ENCODE measurements at places on chromosomes 12 and 14.

DNA sequence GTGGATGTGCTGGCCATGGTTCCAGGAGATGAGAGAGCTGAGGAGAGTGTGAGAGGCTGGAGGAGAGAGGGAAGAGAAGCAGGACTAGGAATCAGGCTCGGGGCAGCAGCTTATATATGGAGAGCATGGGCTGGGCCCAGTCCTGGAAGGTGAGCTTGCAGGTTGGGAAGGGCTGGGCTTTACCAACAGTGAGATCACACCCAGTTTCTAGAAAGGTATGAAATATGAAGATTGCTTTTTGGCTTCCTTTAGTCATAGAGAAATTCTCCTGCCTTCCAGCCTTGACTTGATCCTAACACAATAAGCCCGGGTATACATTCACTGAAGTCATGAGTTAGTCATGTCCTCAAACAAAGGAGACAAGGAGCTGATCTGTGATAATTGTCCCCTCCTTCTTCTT, at the start of gene KRT6A:
KRT6A (minus strand) TSS at position 86 of the 400 bp plus-strand sequence; CDS start at position 17, 69 bp downstream.
- DNase-seq, result no peak

- DNase-seq, result no peak
Measured at GRCh38 chr14:89721956-89722355, 232.6 kb downstream of the EFCAB11 start.

DNA sequence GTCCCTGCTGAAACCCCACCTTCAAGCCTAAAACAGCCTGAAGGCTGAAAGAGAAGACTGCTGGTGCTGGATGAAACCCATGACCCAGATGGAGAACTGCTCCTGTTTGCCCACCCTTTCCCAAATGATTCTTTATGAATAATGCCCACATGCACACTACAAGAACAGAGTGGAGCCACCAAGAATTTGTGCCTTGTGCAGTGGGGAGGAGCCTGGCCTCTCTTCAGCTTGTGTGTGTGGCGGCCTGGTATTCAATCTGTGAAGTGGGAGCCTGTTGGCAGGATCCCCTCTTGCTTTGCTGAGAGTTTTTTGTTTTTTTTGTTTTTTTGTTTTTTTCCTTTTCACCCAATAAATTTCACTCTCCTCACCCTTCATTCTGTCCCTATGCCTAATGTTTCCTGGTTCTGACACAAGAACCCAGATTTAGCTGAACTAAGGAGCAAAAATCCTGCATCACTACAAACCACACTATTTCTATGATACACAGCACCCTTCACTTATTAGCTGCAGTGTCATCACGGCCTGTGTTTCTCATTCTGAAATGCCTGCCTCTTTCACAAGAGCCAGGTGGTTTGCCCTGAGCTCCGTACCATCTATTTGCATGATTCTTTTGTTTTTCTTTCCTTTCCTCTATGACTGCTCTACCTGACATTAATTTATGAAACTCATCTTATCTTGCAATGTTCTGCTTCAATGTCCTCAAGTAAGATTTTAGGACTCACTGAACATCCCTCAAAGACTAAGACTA, 585.5 kb upstream of the ATXN7L3B start:
- DNase-seq, result no peak

- no peak for DNase-seq
Measured at GRCh38 chr14:20295067-20295466, 10.7 kb downstream of the TTC5 start.

GRCh38 chr14:22434030-22434429, 155.0 kb downstream of the DAD1 start:
- DNase-seq, result no peak

GRCh38 chr12:54053751-54054741, at the start of gene HOXC4:
HOXC4 (plus strand) TSS chr12:54053835; CDS start chr12:54053923, 88 bp downstream.
- DNase-seq, result no peak

- DNase-seq, result no peak
Measured at GRCh38 chr12:94717108-94717507, 66.8 kb upstream of the TMCC3 start.

DNA sequence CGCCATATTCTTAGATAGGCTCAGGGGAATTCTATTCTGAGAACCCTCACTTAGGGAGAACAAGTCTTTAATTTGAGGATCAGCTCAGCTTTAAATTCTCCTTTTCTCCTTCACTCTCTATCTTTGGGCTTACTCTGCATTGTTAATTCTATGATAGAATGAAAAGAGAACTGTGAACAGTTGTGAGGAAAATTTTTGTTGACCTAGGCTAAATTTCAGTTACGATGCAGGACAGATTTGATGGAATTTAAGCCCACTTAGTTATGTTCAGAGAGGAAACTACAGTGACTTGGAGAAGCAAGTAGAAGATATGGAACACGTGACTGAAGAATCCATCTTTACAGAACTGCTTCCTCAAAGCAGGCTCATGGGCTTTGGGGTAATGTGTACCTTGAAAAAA, 82.7 kb downstream of the TBC1D30 start:
- DNase-seq, result no peak

DNA sequence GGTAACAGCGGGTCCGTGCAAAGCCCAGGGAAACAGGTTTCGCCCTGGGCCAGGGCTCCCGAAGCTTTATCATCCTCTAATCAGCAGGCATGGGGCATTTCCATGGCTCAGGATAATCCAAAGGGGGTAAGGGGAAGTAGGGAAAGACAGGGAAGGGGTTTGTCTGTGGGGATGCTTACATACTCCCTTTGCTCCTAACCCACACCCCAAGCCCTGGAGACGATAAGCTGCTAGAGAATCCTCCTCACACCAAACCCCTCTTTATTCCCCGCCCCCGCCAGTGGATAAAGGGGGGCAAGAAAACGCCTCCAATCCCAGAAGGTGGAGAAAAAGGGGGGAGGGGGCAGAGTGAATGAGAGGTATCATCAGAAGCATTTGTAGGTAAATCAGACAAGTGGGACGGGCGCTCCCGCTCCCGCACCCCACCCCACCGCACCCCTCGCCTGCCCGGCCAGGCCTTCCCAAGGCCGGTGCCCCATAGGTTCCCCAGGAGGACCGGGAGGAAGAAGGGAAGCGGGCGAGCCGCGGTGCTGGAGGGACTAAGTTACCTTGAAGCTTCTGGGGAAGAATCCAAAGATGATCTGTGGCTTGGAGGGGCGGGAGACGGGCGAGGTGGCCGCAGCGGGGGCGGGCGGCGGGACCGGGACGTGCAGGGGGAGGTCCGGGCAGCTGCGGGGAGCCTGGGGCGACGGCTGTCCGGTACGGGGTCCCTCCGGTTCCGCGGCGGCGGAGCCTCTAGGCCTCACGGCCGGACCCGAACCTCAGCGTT, 762 bp downstream of the PPP2R5E start:
- DNase-seq, result no peak

GRCh38 chr12:106416273-106416672, 58.7 kb downstream of the POLR3B start:
- no peak for DNase-seq

- DNase-seq, result no peak
Measured at GRCh38 chr14:29037411-29037810, 270.8 kb downstream of the FOXG1 start.

GRCh38 chr12:19482036-19482435, 42.7 kb downstream of the AEBP2 start:
- DNase-seq, result no peak

DNA sequence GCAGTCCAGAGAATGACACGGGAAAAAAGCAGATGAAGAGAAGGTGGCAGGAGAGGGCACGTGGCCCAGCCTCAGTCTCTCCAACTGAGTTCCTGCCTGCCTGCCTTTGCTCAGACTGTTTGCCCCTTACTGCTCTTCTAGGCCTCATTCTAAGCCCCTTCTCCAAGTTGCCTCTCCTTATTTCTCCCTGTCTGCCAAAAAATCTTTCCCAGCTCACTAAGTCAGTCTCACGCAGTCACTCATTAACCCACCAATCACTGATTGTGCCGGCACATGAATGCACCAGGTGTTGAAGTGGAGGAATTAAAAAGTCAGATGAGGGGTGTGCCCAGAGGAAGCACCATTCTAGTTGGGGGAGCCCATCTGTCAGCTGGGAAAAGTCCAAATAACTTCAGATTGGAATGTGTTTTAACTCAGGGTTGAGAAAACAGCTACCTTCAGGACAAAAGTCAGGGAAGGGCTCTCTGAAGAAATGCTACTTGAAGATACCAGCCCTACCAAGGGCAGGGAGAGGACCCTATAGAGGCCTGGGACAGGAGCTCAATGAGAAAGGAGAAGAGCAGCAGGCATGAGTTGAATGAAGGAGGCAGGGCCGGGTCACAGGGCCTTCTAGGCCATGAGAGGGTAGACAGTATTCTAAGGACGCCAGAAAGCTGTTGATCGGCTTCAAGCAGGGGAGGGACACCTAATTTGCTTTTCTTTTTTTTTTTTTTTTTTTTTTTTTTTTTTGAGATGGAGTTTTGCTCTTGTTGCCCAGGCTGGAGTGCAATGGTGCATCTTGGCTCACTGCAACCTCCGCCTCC, 40.9 kb downstream of the DAD1 start:
- DNase-seq, result no peak

- peak; percentile 60 for DNase-seq
Measured at GRCh38 chr12:8544295-8544694, 3.6 kb upstream of the CLEC4E start.

DNA sequence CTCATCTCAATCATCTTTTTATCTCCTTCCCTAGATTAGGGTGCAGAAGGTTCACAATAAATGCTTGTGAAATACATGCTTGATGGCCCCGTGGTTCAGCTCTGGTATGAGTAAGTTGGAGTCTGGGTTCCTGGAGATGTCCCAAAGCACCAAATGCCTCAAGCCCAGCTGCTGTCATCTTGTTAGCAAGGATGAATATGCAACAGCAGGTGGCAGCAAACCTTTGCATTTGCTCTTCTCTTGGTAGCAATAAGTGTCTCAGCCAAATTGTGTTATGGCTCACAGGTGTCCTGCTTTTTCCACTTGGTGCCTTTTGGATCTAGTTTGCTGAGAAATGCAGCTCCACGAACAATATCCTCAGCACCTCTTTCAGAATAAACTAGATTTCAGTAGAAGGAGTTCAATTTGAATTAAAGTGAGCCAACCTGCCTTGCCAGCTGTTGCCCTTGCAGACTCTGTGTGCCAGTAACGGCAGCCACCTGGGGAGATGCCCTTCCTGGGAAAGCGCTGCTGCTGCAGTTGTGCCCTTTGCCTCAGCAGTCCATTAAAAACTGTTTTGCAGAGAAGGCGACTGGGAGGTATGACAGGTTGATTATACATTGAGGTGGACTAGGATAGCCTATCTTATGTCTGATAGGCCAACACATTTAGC, 417.3 kb downstream of the SNAPC1 start:
- DNase-seq, result peak; percentile 3

GRCh38 chr12:97659117-97659880, 196.7 kb downstream of the RMST start:
- no peak for DNase-seq

GRCh38 chr12:47950856-47951468, 12.4 kb upstream of the TMEM106C start:
- no peak for DNase-seq

GRCh38 chr14:52463375-52463774, 88.9 kb downstream of the TXNDC16 start:
- no peak for DNase-seq

DNA sequence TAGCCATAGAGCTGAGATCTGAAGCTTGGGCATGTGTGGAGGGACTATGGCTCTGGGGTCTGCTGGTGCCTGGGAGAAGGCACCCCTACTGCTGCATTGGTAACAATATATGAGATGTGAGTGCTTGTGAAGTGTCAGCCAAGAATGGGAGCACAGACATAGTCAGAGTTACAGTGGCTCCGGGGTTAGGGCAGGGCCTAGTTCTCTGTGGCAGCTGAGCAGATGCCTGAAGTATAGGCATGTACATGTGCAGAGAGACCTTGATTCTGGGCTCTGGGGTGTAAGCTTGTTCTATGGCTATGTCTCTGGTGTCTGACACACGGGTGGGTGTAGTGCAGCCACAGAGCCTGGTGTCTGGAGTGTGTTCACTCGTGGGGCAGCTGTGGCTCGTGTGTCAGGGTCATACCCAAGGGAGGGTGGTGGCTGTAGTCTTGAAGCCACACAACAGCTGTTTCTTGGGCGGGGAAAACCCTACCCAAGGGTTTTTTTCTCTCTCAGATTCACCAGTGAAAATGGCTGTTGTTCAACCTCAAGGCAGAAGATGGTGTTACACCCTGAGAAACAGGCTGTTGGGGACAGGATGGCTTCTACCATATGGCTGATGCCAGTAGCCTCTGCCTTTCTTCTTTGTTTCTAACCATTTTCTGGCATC, 11.9 kb upstream of the TCL1A start:
- DNase-seq, result no peak
